ENCODE measurements at places on chromosomes 1 and 21.

- DNase-seq: no peak
Measured at GRCh38 chr1:200162877-200163276, 135.4 kb downstream of the NR5A2 start.

GRCh38 chr1:200005165-200005564 is 22.3 kb upstream of the NR5A2 start:
- no peak for DNase-seq

DNA sequence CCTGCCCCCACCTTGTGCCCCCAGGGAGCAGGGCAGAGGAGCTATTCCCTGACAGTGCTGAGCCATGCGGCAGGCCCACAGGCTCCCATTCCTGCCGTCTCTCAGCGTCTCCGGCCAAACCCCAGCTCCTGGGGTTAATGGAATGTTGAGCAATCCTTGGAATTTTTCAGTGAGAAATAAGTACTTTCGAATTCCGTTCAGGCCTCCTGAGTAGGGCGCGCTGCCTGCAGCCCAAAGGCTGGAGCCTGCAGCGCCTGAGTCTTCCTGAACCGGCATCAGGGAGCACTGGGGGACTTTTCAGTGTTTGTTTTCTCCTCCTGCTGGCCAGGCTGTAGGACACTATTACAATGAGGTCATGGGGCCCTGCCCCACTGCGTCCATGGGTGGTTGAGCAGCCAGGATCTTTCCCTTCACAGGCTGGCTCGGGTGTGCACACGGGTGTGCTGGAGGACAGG is 33.3 kb upstream of the CSF1 start:
- DNase-seq: no peak

GRCh38 chr1:183063349-183063748 is 40.1 kb downstream of the LAMC1 start:
- DNase-seq: no peak

GRCh38 chr1:65793359-65793732 is 651 bp downstream of the PDE4B start:
- no peak for DNase-seq

DNA sequence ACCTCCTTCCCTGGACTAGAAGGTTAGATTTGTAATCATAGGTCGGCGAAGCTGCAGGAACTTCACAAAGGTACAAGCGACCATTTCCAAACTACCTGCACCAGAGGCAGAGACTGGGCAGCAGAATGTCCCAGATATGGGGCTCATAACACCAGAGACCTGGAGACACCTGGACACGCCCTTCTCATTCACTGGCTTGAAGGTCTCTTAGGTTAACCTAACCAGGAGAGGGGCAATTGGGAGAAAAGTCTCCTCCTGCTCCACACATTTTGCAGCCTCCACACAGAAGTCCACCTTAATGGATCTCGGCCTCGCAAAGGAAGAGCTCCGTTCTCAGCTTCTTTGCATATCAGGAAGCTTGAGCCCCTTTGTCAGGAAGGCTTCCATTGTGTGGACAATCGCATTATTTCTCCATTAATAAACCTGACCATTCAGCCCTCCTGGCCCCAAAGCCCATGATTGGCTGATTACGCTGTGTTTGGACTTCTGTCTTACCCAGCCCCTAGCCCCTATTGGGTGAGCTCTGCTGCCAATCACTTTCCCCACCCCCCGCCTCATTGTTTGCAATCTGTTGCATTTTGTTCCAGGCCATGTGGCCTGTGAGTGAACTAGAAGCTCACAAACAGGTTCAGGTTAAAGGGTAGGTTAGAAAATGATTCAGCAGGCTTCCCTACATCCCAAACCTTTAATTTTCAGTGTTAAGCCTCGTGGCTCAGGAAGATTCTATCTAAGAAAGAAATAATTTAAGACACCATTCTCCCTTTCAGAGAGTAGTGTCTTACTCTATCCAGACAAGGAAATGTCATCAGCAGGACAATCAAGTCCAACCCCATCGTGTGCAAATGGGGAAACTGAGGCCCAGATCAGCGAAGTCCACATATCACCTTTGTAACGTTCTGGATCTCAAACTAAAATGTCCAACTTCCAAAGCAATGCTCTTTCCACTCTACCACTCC is 2.8 kb downstream of the MYCL start:
- DNase-seq: no peak

- DNase-seq: no peak
Measured at GRCh38 chr1:211788626-211789025, 41.9 kb downstream of the LPGAT1 start.

DNA sequence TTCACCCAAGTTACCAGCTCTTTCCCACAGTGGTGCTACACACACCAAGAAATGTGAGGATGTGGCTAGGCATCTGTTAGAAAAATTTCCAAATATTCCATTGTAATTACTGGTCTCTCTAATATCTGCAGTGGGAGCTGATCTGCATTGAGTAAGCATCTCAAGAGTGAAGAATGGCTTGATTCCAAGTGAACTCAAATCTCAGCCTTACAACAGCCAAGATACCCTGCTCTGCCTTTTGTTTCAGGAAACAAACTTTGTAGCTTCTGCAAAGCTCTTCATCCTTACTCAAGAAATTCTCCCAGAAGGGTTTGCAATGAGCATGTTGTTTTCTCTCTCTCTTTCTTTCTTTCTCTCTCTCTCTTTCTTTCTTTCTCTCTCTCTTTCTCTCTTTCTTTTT is 181.1 kb downstream of the FCRL5 start:
- DNase-seq: no peak

DNA sequence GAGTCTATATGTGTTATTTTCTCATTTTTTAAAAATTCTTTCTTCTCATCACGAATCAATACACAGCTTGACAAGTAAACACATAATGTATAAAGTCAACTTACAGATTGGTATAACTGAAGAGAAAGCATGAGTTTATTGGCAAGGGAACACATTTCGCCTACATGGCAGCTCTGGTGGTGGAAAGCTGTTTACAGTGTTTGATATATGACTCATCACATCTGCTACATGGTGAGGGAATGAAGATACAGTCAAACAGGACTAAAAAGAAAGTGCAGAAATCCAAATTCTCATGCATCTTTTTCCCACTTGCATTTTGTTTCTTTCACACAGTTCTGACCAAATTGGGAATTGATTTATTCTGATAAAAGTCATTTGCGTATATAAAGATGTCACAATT is 122.2 kb upstream of the ADGRL4 start:
- no peak for DNase-seq

DNA sequence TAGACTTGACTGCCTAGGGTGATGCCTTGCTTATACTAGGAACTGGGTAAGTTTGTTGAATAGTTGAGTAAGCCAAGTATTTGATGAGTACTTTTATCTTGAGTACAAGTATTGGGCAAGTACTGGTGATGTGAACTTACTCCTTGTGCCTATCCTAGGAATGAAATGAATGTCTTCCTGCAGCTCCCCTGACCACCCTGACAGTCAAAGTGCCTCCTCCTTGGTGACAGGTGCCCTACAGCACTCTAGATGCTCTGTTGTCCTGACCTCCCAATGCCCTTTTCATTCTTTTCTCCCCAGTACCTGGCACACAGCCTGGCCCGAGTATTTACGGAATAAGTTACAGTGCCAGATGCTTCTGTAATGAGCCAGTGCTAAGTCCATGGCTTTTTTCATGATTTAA is 25.5 kb downstream of the PCSK9 start:
- no peak for DNase-seq
